Pericardium fibroblast (primary cell): ENCODE measurements at places on chromosomes 7 and 10. TPM values are rescaled to one million over a fixed set of nuclear protein-coding genes. Genes with fewer than 3 reads are reported as not detected.

Gene MALRD1
- 0.12 and 0.17 TPM in 2 replicates for total RNA-seq

Gene LRRC18
- total RNA-seq = not detected in 2 replicates

Gene PRKCQ
- 0.09 and 0.12 TPM in 2 replicates for total RNA-seq

Gene VAX1
- not detected in 2 replicates for total RNA-seq

Gene AOAH
- not detected in 2 replicates for total RNA-seq

Gene OPN4
- not detected in 2 replicates for total RNA-seq

Gene TAS2R3
- 0.17 TPM in 1 of 2 replicates, not detected in the other for total RNA-seq

Gene GIMAP4
- not detected in 2 replicates for total RNA-seq

Gene PLAU
- total RNA-seq = 52.7 and 77.5 TPM in 2 replicates

Gene NPY
- not detected in 2 replicates for total RNA-seq

Gene LEP
- total RNA-seq = 1.7 TPM in 1 of 2 replicates, not detected in the other

Gene SPDYE6
- not detected in 2 replicates for total RNA-seq

Gene CHN2
- total RNA-seq = 0.43 and 7.7 TPM in 2 replicates

Gene SMKR1
- total RNA-seq = not detected in 2 replicates

Gene NAT16
- total RNA-seq = not detected in 2 replicates

Gene WASHC2A
- total RNA-seq = 27.2 and 35.9 TPM in 2 replicates

Gene TRPV6
- not detected in 2 replicates for total RNA-seq

Gene UCN3
- total RNA-seq = not detected in 2 replicates

Gene MEOX2
- total RNA-seq = 10.3 and 17.0 TPM in 2 replicates

Gene CTBP2
- 36.8 and 43.9 TPM in 2 replicates for total RNA-seq

Gene GNG11
- 68.2 and 98.4 TPM in 2 replicates for total RNA-seq
